ENCODE measurements at places on chromosomes 3 and 15.

- DNase-seq, result no peak
Observed at GRCh38 chr15:52102463-52102862, 10.1 kb downstream of the BCL2L10 start.

GRCh38 chr3:67037615-67038014 is 39.5 kb downstream of the KBTBD8 start:
- no peak for DNase-seq

DNA sequence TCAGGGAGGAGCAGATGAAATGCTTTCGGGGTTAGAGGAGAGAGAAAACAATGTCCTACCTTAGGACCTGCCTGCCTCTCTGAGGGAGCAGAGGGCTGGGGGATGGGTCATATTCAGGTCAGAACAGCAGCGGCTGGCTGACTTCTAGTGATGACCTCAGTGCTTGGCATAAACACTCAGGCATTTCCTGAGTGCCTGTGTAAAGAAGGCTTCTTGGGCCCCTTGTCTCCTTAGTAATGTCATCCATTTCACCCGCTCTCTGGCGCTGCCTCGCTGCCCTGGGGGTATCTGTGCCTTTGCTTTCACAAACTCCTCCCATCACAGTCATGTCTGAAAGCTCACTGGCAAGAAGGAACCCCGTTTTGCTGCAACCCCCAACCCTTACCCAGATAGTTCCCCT is 82.9 kb upstream of the GSK3B start:
- no peak for DNase-seq

DNA sequence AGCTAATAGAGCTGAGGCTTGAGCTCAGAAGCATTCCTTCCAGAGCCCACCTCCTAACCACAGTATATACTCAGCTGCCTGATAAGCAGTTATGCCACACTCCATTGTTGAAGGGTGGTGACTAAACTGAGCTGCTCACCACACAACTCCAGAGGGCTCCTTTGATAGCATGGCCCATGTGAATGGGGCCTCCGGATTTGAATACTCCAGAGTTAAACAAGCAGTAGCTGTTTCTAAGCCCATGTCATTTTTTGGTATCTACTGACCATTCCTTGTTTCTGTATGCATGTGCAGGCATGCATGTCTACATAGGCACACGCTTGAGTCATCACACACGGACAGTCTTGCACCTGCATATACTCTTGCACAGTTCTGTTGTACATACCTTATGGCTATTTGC is 28.9 kb downstream of the IGSF10 start:
- no peak for DNase-seq

- DNase-seq, result no peak
Observed at GRCh38 chr3:185397676-185398075, 34.7 kb downstream of the MAP3K13 start.

DNA sequence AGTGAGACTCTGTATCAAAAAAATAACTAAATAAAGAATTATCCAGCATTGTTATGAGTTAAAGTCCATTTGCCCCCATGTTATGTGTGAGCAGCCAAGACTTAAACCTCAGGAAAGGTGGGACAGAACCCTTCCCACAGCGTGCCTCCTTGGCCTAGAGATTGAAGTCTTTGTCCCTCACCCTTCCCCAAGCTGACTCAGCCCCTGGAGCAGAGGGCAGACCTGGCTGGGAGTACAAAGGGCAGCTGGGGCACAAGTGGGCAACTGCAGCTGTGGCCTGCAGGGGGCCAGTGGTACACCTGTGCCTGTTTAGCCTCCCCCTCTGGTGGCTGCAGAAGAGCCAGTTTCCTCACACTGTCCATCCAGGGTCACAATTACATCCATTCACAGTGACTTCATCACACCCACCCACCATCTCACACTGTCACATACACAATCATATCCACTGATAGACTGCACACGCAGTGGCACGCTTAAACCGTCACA is 940 bp upstream of the ACY1 start:
- DNase-seq, result peak; percentile 56

DNA sequence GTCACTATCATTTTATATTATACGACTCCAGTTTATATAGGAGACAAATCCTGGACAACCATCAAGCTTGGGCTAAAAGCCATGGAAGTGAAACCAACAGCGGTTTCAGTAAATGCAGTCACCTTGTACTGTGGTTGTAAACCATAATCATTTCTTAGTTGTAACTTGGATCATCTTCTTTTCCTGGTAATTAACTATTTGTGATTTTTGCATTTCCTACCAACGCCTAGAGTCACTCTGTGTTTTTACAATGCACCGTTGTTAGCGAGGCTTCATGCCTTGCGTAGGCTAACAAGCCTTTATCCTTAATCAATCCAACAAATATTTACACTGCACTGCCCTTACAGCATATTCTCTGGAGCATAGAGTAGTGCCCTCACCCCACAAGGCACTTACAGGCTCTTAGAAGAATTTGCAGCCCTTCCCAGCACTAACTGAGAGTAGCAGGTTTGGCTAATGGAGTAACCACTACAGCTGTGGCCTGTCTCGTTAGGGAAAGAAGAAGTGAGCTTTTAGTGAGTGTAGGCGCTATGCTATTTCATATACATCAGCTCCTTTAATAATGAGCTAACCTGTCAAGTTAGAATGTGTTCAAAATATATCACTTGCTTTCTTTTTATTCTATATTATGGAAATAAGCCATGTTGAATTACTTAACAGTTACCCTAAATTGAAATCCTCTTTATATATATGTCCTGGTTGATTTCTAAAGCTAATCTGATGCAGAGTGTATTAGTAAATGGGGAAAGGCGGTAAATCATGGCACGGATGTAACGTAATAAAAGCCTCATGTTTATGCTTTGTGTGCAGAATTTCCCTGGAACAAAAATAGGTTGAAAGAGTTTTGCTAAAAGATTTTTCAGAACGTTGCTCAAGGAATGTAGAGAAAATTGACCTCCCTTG is 62.8 kb downstream of the ABHD2 start:
- no peak for DNase-seq

- DNase-seq, result no peak
Observed at GRCh38 chr3:114639171-114639570, 345.3 kb downstream of the TIGIT start.

- no peak for DNase-seq
Observed at GRCh38 chr15:79529157-79529785, 97.1 kb downstream of the MINAR1 start.

DNA sequence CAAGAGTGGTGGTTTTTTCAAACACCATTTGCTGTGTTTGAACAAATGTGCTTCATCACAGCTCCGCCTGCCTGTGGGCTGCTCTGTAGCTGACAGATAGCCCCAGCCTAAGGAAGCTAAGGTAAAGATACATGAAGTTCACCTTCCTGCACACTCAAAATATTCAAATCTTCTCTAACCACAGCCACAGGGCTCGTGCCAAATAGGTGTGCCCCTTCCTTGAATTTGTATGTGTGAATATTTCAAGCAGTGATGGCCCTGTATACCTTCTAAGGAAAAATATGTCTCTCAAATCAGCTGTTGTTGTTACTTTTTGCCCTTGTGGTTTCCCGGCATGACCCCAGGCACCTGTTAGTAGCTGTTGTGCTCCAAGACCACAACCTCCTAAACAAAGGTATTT is 92.8 kb downstream of the CCNL1 start:
- no peak for DNase-seq

- DNase-seq, result no peak
Observed at GRCh38 chr3:4060064-4060463, 243.1 kb upstream of the SETMAR start.

DNA sequence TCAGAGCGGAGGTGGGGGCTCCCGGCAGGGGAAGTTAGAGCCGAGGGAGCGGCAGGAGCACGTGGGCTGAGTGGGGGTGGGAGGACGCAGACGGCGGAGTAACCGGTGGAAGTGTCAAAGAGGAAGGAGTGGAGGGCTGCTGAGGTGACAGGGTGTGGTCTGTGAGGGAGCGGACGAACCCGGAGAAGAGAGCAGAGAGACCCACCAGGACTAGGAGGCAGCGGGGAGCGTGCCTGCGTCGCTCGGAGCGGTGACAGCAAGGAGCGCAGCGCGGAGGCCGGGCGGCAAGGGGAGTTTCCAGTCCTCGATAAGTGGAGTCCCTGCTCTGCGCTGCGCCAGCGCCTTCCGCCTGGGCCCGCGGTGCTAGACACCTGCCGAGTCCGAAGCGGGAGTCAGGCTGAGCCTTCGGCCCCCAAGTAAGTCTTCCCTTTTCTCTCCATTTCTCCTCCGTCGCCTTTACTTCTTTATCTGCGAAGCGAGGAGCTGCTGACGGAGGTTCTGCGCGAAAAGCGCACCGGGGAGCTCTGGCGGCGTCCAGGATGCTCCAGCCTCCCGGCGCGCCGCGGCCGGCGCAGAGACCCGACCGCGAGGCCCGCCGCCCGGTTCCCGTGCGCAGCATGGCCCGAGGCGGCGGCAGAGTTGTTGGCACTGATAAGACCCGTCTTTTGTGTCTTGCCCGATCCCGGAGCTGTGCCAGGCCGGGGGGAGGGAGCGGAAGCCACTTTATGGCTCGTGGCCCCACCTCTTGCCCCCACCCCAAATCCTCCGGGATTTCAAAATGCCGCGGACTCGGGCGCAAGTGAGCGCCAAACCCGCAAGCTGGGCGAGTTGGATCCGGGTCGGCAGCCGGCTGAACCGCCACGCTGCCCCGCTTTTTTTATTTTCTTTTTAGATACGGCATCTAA is 533.0 kb upstream of the SEMA6D start:
- DNase-seq, result peak; percentile 14

DNA sequence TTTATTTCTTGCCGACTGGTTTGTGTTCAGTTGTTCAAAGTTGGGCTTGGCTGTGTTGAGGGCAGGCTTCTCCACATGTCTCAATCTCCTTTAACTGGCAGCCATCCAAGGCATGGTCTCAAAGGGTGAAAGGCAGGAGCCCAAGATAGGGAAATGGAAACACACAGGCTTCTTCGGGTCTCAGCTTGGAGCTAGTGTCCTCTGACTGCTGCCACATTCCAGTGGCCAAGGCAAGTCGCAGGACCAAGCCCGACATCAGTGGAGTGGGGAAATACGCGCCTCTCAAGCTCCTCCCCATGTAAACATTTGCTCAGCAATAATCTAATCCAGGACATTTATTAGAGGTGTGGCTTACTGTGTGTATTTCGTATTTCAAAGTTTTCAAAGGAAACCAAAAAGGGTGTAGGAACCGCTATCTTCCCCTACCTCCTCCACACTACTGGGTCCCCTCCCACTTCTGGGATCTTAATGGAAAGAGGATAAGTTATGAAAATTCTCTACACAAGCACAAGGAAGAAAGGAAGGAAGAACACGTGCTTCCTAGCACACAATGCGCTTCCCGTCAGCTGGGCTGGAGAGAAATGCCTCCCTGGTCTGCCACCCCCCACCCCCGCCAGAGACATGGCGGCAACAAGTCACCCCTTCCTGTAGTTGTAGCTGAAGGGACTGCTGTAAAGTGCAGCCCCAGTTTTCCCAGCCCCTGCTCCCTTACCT is 181.7 kb downstream of the FAM43A start:
- no peak for DNase-seq

DNA sequence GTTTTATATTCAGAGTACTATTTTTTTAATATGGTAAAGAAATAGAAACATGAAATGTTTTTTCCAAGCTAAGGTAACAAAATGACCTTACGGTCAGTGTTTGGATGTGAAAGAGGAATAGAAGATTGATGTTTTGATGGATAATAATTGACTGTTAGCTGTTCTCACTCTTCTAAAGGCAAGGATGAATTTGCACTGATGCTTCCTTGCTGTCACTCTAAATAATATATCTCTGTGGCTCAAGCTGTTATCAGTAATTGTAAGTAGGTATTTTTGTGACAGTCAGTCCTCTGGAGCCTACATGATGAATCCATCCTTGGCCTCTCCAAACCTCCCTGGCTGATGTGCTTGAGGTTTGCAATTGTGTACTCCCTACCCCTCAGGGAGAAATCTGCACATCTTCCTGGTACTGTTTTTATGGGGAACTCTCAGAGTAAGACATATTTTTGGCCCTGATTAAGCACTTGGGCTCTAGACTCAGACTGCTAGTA is 283.7 kb downstream of the NLGN1 start:
- no peak for DNase-seq

DNA sequence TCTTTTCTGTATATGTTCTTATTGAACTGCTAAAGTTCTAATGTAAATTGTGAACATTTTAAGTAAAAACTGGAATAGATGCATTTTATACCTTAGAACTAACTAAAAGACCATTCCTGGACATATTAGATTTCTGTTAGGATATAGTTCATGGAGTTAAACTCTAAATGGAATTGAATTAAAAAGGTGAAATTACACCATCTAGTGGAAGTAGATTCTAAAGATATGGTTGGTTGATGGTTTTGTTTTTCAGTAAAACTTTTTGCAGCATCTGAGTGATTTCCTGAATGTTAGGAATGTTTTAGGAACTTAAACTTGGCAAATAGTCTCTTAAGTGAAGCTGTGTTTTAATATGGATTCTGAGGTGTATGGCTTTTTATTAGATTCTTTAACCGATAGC is 96.8 kb downstream of the SLMAP start:
- no peak for DNase-seq

- no peak for DNase-seq
Observed at GRCh38 chr3:87041191-87041590, 50.2 kb upstream of the VGLL3 start.

DNA sequence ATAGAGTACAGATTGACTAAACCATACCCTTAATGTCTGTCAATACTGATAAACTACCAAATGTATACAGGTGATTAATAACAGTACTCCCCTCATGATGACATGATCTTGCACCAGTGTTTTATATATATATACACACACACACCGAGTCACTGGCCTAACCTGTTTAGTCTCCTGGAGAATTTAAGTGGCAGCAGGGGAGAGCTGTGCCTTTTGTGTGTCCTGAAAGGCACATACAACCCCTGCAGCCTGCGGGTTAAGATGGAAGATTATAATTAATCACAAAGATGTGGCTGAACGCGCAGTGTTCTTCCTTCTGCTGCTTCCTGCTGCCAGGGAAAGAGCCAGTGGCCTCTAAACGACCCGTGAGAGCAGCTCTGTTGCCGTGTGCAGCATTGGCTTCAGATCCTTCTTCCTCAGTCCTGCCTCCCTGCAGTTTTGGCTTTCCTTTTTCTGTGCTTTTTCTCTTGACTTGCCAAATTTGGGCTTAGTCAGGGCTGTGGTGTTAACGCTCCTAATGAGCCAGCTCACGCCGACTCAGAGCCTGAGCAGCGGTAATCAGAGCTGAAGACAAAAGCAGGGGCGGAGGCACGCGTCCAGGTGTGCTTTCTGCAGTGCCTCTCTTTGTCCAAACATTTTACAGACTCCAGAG is 42.5 kb upstream of the UBE3A start:
- DNase-seq, result no peak

GRCh38 chr3:10192953-10193691 is 28.4 kb downstream of the IRAK2 start:
- DNase-seq, result peak; percentile 50
